ENCODE measurements at places on chromosomes 3 and 15.

- no peak for DNase-seq
Observed at GRCh38 chr3:54831112-54831511, 96.7 kb downstream of the LRTM1 start.

- DNase-seq = no peak
Observed at GRCh38 chr15:98700519-98700918, 52.2 kb downstream of the IGF1R start.

GRCh38 chr3:43330981-43331380 is 44.6 kb downstream of the SNRK start:
- DNase-seq = no peak

- DNase-seq = no peak
Observed at GRCh38 chr15:39488516-39488915, 92.4 kb upstream of the THBS1 start.

DNA sequence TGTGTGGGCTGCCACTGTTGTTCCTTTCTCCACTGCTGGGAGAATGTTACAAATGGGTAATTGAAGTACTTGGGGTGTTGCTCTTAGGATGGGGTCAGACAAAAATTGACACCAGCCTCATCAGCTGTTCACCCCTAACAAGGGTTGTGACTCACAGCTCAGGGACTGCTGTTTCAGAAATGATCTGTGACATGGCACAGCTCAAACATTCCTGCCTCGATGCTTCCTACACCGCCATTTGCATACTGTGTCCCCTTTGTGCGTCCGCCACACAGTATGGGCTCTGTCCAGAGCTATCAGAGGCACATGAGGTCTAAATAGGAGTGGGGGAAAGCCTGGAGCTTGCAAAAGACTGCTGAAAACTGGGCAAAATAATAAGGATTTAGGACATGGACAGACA is 43.9 kb downstream of the CCNL1 start:
- DNase-seq = no peak
